Mesothelial cell of epicardium (in vitro differentiated cells): ENCODE measurements at places on chromosomes 16 and 17. TPM values are rescaled to one million over a fixed set of nuclear protein-coding genes. Genes with fewer than 3 reads are reported as not detected.

DNA sequence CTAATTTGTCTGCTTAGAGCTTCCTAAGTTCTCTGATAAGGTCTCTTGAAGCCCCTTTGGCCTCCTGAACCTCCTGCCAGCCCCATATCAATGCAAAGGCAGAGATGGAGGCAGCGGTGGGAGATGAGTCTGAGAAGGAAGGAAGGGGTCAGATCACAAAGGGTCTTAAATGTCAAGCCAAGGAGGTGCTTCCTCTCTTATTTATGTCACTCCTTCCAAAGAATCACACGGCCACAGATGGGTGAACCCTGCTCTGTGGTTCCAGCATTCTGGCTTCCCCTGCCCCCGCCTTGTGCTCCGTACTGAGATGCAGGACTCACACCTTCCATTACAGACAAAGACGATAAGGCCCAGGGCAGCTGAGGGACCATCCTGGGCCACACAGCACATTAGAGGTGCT is 96.3 kb downstream of the GSG1L start:
- H3K36me3 ChIP-seq, result no peaks in the 10 kb centered on the region
- H3K27me3 ChIP-seq, result peaks cover 32% of the 10 kb centered on the region
- no peak overlapping the region for H3K27ac ChIP-seq
- H3K4me1 ChIP-seq, result no peaks in the 10 kb centered on the region

DNA sequence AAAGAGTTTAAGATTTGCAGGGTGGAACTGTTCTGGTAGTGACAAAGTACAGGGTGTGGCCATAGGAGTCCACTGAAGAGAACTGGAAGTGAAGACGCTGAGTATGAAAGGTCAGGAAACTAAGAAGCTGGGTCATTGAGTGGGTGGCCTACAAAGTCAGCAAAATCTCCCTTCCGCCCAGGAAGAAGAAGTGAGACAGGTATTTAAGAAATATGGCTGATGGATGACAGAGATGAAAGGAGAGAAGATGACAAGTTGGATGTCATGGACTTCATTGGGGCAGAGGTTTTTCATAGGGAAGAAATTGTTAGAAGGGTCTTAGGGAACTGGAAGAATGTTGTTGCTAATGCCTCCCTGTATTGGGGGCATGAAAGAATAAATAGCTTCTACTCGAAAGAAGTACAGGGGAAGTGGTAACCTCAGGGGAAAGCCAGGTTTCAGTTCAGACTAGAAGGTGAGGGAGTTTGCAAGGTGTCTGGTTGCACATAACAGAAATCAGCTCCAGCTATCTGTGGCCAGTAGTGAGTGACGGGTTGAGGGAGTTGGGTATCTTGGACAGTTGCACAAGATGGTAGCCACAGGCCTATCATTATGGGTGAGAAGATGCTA is 33.6 kb upstream of the MED13 start:
- no peak for DNase-seq
- no peaks in the 10 kb centered on the region for H3K4me1 ChIP-seq
- H3K4me3 ChIP-seq, result no peak overlapping the region
- no peaks in the 10 kb centered on the region for H3K36me3 ChIP-seq

DNA sequence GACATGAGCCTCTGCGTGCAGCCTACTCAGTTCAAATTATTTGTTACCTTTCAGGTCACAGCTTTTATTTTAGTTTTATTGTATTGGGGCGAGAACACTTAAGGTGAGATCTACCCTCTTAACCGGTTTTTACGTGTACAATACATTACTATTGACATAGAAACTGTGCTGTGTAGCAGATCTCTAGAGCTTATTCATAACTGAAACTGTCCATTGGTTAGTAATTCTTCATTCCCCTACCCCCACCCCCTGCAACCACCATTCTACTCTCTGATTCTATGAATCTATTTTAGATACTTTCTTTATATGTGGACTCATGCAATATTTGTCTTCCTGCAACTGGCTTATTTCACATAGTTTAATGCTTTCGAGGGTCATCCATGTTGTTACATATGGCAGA is 43.5 kb downstream of the KNOP1 start:
- H3K27me3 ChIP-seq, result no peaks in the 10 kb centered on the region
- H3K36me3 ChIP-seq, result peaks cover 27% of the 10 kb centered on the region
- H3K4me3 ChIP-seq, result no peak overlapping the region
- no peaks in the 10 kb centered on the region for H3K4me1 ChIP-seq
- no peak overlapping the region for H3K27ac ChIP-seq

- no peak for DNase-seq
- H3K4me1 ChIP-seq, result no peaks in the 10 kb centered on the region
- no peak overlapping the region for H3K4me3 ChIP-seq
- H3K36me3 ChIP-seq, result no peaks in the 10 kb centered on the region
- H3K27ac ChIP-seq, result no peak overlapping the region
These were observed 184.6 kb upstream of the HSBP1 start for GRCh38 chr16:83623091-83623730.

GRCh38 chr16:59596693-59597092 is 862.6 kb upstream of the GOT2 start:
- peaks cover 5% of the 10 kb centered on the region for H3K4me1 ChIP-seq
- DNase-seq, result no peak
- H3K27ac ChIP-seq, result no peak overlapping the region
- H3K36me3 ChIP-seq, result no peaks in the 10 kb centered on the region

The SALL1 gene
- 0.32 to 1.1 TPM (median 0.33 TPM) in 3 replicates for total RNA-seq

- peaks cover 25% of the 10 kb centered on the region for H3K4me1 ChIP-seq
- no peak overlapping the region for H3K4me3 ChIP-seq
- DNase-seq, result no peak
- H3K36me3 ChIP-seq, result no peaks in the 10 kb centered on the region
- H3K27ac ChIP-seq, result no peak overlapping the region
These were observed 59.1 kb upstream of the ELAC2 start for GRCh38 chr17:13076905-13077304.

GRCh38 chr16:57335366-57335765 is 23.2 kb upstream of the CCL22 start:
- no peaks in the 10 kb centered on the region for H3K36me3 ChIP-seq
- H3K4me3 ChIP-seq, result no peak overlapping the region
- H3K27ac ChIP-seq, result no peak overlapping the region
- H3K27me3 ChIP-seq, result peaks cover 23% of the 10 kb centered on the region
- no peaks in the 10 kb centered on the region for H3K4me1 ChIP-seq
- no peak for DNase-seq

DNA sequence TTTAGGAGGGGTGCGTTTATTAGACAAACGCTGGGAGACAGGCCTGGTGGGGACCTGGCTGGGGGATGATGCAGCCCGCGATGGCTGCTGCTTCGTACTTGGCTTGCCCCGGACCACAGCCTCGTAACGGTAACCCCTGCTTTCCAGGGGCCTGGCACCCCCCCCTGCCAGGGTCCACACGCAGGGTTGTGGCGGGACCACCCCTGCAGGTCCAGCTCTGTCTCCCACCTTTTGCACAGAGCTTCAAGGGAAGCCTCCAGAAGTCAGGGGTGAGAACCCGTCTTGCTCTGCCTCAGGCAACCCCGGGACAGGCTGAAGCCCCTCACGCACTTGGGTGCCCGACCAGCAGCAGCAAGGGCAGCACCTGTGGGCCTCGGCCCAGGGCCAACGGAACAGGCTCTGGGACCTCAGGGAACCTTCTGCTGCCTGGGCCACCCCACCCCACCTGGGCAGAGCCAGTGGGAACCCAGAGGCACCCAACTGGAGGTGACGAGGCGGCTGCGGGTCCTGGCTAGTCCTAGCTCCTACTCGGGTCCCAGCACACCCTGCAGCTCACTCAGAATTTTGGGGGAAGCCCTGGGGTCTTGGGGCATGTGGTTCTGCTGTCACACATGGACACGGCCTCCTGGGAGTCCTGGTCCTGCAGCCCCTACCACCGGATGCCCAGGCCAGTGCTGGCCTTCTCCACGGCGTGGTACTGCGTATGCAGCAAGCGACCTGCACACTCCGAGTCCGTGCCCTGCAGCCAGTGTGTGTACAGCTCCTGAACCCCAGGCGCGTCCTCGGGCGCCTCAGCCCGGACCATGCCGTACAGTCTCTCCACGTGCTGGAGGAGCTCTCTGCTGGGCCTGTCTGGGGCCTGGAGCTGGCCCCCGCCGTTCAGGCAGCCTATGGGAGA is 3.1 kb downstream of the HAGHL start:
- DNase-seq, result no peak
- peaks cover 18% of the 10 kb centered on the region for H3K27me3 ChIP-seq
- H3K36me3 ChIP-seq, result peaks cover 1% of the 10 kb centered on the region
- no peak overlapping the region for H3K4me3 ChIP-seq
- no peak overlapping the region for H3K27ac ChIP-seq

GRCh38 chr16:47599512-47599911 is 138.4 kb downstream of the PHKB start:
- H3K36me3 ChIP-seq, result peaks cover 16% of the 10 kb centered on the region
- no peak for DNase-seq
- H3K27me3 ChIP-seq, result no peaks in the 10 kb centered on the region
- H3K27ac ChIP-seq, result no peak overlapping the region
- H3K4me3 ChIP-seq, result no peak overlapping the region
- H3K4me1 ChIP-seq, result no peaks in the 10 kb centered on the region

The KCNG4 gene
- not detected in 3 replicates for total RNA-seq
